T follicular helper cell (primary cell): ENCODE measurements at places on chromosomes 6 and 20.

DNA sequence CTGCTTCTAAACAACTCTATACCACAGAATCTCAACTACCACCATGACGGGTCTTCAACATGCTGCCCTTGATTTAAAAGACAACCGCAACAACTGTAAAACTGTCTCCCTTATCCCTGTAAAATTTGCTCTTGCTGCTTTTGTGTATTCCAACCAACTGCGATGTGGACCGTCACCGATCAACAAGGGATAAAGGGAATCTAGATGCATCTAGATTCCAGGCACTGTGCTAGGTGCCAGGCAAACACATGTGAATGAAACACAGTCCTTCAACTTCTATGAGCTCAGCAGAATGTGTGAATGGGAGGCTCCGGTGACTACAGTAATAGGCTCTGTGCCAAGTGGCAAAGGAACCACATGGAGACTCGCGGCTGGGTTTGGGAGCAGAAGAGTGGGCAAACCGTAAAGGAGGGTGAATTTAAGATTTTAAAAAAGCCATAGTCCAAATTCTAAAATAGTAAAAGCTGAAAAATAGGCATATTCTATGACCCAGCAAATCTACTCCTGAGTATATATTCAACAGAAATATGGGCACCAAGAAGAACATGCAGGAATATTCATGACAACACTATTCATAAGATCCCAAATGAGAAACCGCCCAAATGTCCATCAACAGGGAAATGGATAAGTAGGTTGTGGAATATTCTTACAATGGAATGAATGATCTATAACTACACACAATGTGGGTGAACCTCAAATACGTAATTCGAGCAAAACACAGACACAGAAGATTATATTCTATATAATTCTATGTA lies 3.7 kb upstream of the PRND start:
- DNase-seq: no peak

DNA sequence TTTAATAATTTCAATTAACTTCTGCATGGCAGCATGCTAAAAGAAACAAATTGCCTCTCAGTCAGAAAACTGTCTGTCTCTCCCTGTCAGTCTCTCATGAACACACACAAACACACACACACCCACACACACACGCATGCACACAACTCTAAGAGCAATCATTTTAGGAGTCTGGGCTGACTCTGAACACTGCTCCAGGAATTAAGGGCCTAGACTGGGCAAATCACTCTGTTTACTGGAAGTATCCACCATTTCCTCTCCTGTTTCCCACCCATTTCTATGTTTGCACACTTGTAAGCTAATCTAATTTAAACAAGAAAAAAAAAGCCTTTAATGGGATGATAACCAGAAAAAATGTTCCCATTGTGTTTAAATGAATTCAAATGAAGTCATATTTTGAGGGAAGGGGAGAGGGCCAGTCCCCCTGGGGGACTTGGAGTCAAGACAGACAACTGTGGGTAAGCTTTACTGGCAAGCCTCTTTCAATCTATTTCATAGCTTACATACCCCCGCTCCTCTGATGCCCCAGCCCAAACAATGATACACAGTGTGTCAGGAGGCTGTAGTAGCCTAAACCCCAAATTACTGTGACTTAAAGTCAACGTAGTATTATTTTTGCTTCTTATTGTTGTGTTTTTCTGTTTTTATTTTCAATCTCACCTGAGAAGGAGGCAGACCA lies 447.8 kb upstream of the FLRT3 start:
- DNase-seq: no peak

GRCh38 chr6:33620856-33621710 lies at the start of gene ITPR3:
Gene ITPR3, plus strand, starts transcription at chr6:33621322. Its CDS starts 281 bp downstream, at chr6:33621603.
- DNase-seq: peak; percentile 69

GRCh38 chr20:5785146-5785545 lies 34.9 kb downstream of the SHLD1 start:
- DNase-seq: no peak

DNA sequence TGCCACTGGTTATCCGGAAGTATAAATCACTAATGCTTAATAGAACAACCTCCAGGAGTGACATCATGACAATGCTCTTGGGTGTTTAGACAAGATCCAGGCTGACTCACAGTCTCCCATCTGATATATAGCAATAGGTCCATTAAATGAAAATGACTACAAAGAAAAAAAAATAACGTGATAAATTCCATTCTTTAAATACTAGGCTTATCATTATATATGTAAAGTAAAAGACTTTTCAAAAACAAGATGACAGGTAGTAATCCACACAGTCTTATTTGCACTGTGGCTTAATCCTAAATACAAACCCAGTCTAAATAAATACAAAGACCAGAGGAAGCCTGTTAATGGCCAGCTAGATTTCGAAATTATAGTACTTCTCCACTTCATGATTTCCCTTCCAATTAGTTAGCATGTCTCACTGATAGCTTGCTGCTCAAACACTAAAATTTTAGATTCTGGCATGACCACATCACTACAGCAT lies 149.1 kb upstream of the BEND3 start:
- no peak for DNase-seq

GRCh38 chr6:108953681-108954080 lies 105.5 kb downstream of the ARMC2 start:
- DNase-seq: no peak

GRCh38 chr6:32082935-32083334 lies 26.2 kb downstream of the TNXB start:
- no peak for DNase-seq

DNA sequence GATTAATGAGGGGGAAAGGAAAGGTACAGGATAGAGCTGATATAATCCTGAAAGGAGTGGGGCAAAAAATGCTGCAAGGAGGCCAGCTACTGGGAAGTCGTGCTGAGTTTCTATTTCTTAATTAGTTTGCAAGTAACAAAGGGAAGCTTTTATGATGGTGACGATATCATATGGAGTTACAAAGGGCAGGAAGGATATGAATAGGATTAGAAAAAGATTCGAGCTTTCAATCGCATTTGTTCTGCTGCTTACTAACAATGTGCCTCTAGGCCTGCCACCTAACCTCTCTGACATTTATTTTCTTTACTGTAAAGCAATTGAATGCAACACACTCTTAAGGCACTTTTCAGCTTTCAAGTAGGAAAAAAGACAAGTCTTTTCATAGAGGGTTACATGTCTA lies 219.2 kb downstream of the CLVS2 start:
- no peak for DNase-seq

DNA sequence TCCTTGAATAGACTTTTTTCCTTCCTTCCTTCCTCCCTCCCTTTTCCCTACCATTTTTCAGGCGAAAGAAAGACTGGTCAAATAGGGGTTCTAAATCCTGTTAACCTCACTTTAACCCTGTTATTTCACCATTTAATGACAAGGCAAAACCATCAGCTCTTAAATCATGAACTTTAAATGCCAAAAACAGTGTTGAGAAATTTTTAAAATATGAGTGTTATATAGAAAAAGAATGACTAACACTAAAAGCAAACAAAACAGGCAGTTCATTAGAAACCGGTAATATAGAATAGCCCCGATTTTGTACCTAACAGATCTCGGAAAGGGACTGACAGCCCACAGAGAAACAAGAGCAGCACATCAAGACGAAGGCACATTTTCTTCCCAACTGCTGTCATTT lies 57.4 kb upstream of the CEP85L start:
- no peak for DNase-seq

GRCh38 chr20:17556837-17557674 lies 12.8 kb upstream of the DSTN start:
- DNase-seq: no peak

DNA sequence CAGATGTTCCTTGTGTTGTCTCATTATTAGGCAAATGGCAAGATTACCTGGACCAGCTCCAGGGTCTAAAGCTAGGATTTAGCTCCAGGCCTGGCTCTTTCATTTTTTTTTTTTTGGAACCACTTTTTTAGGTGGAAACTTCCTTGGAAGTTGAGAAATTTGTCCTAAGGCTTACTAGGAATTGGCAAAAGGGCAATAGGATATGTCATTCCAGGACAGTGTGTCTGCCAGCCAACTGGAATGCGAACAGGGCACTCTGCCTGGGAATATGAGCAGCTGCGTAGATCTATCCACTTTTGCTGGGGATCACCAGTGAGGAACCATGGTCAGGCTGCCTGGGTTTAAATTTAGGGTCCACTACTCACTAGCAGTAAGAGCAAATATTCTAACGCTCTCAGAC lies 304.0 kb downstream of the TSHZ2 start:
- no peak for DNase-seq

DNA sequence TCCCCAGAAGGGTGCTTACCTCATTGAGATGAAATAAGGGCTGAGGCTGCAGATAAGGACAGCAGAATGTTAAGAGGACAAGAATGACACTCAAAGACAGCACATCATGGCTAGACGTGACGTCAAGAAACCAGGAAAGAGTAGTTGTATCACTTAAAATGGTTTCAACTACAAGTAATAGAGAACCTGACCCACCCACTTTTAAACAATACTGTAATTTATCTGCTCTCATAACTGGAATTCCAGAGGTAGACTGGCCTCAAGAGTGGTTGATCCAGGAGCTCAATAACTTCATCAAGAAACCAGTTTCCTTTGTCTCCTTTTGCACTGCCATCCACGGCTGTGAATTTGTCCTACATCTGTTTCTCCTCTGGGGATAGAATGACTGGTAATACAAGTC lies 187.1 kb downstream of the EYA4 start:
- DNase-seq: no peak

DNA sequence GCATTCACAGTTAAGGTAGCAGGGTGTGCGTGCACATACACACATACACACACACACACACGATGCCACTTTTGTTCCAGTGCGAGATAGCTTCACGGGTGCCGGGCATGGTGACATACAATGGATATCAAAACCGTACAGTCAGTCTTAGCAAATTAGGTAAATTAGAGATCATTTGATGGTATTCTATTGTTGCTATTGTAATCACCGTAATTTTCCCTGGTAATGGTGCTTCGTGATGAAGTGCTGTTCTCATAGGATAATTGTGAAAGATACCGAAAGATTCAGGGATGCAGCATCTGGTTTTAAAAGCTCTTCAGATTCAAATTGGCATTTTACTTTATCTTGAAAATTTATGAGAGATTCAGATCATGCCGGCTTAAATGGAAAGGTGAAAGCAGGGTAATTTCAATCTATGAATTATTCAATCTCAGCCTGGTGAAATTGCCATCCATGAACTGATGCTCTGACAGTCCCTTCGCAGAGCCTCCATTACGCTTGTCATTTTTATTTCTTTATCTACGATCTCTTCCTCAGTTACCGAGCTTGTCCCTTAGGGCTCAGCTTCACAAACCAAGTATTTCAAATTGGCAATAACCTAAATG lies 71.3 kb upstream of the SOX4 start:
- DNase-seq: no peak

- no peak for DNase-seq
Observed at GRCh38 chr6:45921691-45922281, 93.9 kb downstream of the CLIC5 start.

- DNase-seq: peak; percentile 17
Observed at GRCh38 chr6:36204068-36204753, 7.7 kb downstream of the BRPF3 start.

DNA sequence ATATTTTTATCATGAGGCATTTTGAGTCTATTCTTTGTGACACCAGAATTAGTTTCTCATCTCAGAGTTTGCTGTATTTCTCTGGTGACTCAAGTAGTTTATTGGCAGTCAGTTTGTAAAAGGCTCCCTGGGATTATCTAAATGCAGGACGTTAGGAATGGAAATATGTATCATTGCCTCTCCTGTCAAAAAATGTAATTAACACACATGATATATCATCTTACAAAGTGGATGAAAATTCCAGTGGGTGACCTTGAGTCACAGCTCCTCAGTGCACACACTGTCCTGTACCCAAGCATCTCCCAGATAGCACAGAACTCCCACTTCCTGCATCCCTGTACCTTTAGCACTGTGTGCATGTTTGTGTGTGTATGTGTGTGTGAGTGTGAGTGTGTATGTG lies 258.6 kb downstream of the LAMA2 start:
- no peak for DNase-seq

DNA sequence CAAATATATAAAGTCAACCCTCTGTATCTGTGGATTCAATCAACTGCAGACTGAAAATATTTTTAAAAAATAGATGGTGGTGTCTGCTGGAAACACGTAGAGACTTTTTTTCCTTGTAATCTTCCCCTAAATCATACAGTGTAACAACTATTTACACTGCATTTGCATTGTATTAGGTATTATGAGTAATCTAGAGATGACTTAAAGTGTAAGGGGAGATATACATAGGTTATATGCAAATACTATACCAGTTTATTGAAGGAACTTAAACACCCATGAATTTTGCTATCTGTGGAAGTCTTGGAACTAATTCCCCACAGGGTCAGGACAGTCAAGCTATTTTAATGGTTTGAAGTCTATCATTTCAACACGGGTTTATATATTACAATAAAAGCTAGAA lies 10.2 kb downstream of the HDAC2 start:
- no peak for DNase-seq

DNA sequence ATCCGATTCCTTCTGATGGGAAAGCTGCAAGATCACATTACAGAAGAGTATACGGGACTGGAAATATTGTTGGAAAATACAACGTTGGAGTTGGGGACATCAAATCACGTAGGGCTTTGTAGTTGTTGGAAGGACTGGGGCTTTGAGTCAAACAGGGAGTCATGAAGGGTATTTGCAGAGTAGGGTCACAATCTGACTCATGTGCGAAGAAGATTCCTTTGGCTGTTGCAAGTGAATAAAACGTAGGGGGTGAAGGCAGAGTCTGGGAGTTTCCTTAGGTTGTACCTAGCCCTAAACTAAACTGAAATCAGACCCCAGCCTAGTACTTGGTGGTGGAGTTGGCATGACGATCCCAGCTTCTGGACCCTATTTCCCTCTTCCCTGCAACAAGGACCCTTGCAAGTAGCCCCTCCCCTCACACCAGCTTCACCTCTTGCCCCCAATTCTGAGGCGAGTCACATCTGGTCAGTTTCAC lies 32.3 kb downstream of the SNX5 start:
- DNase-seq: no peak

GRCh38 chr20:62670998-62671397 lies 28.7 kb downstream of the SLCO4A1 start:
- DNase-seq: no peak

GRCh38 chr6:79705456-79705995 lies 74.4 kb downstream of the SH3BGRL2 start:
- DNase-seq: no peak

DNA sequence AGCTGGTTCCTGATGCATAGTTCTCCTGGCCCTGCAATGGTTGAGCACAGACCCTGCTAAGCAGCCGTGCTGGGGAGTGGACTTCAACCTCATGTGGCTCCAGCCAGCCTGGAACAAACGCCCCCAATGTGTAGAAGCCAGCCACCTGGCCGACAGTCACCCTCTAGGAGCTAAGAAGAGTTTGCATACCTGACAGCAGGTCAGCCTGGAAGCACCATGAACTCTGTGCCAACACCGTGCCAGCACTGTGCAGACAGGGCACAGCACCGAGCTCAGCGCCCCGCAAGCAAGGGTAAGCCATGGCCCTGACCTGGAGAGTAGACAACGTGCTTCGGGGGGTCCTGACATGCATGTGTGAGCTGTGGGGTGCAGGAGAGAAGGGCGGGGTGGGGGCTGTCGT lies 356.3 kb downstream of the ZFAND3 start:
- no peak for DNase-seq

GRCh38 chr6:66687611-66688140 lies 980.6 kb upstream of the EYS start:
- no peak for DNase-seq

- no peak for DNase-seq
Observed at GRCh38 chr20:46977909-46978588, 83.4 kb downstream of the EYA2 start.
